ENCODE measurements at places on chromosomes 11 and 22.

DNA sequence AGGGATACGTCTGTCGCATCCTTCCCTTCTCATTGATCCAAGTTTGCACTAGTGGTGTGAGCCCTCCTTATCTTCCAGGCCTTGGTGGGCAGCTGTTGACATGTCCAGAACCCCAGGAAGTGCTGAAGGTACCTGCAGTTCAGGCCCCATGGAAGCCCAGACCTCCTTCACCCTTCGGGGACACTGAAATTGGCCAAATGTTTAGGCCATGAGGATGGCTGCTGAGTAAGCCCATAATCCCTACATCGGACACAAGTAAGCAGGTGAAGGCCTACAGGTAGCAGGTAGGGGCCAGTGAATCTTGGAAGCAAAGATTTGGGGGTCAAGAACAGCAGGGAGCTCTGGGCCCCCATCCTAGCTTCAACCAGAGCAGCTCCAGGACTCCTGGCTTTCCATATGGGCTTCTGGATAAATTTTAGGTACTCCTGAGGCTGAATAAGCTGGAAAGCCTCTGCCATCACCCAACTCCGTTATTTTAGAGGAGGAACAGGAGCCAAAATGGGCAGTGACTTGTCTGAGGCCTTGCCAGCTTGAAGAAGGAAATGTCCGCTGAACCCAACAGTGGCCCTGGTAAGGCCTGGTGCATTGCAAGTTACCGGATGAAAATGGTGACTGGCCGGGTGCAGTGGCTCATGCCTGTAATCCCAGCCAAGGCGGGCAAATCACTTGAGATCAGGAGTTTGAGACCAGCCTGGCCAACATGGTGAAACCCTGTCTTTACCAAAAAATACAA lies 45.2 kb downstream of the MORC2 start:
- DNase-seq: no peak

DNA sequence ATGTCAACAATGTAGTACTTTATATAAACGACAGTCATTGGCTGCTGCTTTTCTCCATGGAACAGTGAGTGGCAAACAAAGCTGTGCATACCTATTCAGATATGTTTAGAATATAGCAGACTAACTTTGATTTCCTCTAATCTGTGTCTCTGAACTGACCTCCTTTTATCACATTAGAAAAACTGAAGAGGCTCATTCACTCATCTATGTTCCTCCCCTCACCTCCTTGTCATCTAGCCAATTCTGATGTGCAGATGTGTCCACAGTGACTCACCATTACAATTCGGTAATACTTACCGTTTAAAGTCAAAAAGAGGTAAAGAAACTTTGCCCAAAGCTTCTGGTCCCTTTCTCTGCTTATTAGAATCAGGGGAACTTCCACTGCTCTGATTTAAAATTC lies 51.5 kb upstream of the RPS13 start:
- DNase-seq: no peak

- no peak for DNase-seq
Measured at GRCh38 chr11:34203377-34203871, 98.0 kb downstream of the NAT10 start.

GRCh38 chr11:121418625-121419114 lies 33.4 kb upstream of the SORL1 start:
- no peak for DNase-seq

DNA sequence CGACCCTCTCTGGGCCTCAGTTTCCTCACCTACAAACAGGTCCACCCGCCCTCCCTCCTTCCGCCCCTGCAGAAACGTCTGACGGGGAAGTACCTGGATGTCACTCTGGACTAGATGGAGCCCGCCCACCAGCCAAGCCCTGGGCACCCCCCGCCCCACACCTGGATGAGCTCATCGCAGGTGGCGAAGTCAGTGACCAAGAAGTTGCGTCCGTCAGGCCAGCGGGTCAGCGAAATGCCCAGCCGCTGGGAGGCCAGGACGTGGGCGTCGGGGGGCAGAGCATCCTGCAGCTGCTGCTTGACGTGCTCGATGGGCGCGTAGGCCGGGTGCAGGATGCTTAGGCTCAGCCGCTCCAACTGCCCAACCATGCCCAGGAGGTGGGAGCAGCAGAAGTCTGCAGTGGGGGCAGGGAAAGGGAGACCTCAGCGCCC lies 897 bp downstream of the PNPLA5 start:
- DNase-seq: no peak

DNA sequence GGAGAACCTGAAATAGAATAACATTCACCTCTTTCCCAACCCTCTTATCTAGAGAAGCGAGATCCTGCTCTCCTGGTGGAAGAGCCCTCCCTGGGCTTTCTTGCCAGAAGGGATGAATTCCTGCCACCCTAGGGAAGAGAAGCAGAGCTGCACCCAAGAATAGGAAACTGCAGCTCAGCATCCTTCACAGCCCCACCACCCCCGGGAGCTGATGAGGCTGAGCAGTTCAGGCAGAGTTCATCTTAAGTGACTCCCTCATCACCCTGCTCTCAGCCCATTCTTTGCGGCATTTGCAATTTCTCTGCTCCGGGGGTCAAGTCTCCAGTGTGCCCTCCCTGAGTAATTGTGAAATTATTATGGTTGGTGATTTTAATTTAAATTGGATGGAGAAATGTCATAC lies 514.9 kb downstream of the BUD13 start:
- DNase-seq: no peak

GRCh38 chr11:34926831-34927132 lies 10.4 kb downstream of the PDHX start:
- no peak for DNase-seq

DNA sequence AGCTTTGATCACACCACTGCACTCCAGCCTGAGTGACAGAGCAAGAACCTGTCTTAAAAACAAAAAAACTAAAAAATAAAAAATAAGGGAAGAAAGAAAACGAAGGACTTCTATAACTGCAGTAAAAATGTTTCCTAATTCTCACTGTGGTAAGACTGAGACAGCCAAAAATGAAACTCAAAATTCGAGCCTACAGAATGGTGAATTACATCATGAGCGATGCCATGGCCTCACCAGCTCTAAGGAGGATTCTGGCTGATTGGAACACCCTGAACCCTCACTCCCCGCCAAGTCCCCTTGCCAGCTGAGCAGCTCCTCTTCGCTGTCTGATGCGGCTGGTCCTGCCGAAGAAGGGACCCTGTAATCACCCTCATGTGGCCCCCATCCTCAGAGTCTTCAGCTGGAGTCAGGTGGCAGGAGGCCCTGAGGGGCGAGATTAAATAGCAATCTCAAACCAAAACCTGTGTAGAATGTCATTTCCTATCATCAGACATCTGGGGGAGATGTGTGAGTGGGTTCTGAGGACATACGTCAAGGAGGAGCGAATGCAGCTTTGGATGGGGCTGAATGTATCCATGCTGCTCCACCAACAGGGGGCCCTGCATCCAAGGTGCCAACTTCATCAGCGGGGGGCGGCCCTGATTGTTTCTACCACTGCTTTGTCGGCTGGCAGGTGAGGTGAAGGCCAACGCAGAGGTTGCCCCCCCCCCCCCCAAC lies 29.2 kb downstream of the PDGFB start:
- no peak for DNase-seq

GRCh38 chr11:113670149-113670830 lies 35.8 kb downstream of the TMPRSS5 start:
- DNase-seq: no peak

- no peak for DNase-seq
Measured at GRCh38 chr11:8812438-8812837, 98.6 kb upstream of the AKIP1 start.

- no peak for DNase-seq
Measured at GRCh38 chr22:44359496-44360110, 46.9 kb upstream of the SHISAL1 start.

DNA sequence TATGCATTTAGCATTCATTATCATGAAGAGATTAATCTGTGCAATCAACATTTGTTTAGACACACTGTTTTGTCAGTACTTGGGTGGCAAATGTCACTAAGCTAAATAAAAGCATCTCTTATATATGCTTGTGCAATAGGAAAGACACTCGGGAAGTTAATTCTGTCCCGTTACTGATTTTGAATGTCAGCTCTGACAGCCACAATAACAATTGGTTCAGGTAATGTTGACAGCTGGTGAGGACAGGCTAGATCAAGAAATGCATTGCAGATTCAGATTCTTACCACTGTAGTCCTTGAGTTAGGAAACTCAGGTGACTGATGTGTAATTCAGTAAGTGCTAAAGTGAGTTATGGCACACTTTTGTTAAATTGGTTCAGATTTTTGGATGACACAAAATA lies 523.8 kb upstream of the FAT3 start:
- no peak for DNase-seq

- no peak for DNase-seq
Measured at GRCh38 chr11:11981840-11982239, 26.6 kb downstream of the DKK3 start.

DNA sequence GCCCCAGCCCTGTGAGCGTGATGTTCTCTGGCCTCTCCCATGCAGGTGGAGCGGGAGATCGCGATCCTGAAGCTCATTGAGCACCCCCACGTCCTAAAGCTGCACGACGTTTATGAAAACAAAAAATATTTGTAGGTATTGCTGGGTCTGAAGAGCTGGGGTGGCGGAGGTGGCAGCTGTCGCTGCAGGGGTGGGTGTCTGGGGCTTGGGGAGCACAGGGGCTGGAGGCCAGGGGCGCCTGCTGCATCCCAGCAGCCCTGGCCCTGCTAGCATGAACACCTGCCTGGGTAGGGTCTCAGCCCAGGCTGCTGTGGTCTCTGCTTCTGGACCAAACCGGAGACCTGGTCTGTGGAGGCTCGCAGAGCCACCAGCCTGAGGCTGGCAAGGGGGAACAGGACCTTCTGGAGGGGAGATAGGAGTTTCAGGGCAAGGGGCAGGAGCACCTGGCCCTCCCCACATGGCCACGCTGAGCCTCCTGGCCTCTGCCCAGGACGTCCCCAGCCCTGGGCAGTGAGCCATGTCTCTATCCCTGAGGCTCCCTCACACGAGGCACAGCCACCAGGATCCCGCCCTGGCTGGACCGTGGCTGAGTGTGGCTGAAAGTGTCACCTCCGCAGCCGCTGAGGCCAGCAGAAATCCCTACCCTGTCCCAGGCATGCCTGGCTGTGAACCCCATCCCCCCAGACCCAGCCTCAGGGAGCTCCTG lies 48.2 kb downstream of the MOB2 start:
- DNase-seq: no peak

GRCh38 chr11:87007963-87008362 lies 29.8 kb upstream of the TMEM135 start:
- DNase-seq: no peak
